ENCODE measurements at places on chromosomes 12 and 14.

DNA sequence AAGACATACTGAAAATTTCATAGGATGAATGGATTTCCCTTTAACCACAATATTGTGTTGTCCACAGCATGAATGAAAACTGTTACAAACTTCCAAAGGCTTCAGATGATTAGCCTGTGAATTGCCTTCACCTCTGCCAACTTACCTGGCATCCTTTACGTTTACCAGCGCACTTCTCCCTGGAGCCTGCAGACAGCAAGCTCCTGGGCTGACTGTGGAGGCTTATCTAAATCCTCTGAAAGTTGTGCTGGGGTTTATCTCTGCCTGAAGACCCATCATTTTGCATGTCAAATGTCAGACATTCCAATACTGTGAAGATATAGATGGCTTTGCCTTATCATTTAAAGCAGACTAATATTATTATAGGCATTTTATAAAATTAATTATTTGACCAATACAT lies 403.0 kb downstream of the SYT1 start:
- DNase-seq, result no peak

- DNase-seq, result no peak
Observed at GRCh38 chr12:52837413-52837741, 3.3 kb upstream of the KRT79 start.

DNA sequence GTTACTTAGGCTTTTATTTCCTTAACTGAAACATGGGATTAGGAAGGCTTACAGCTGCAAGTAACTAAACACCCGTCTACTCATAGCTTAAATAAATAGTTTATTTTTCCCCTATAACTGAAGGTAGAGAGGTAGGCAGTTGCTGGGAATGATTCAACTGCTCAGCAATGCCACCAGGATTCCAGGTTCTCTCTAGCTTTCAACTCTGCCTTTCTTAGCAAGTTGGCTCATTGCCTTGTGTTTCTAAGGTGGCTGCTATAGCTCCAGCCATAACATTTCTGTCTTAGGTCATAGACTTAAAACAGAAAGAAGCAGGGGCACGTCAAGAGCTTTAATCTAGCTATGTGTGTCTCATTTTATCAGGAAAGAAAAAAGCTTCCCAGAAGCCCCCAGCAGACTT lies 103.7 kb upstream of the MDM1 start:
- no peak for DNase-seq

DNA sequence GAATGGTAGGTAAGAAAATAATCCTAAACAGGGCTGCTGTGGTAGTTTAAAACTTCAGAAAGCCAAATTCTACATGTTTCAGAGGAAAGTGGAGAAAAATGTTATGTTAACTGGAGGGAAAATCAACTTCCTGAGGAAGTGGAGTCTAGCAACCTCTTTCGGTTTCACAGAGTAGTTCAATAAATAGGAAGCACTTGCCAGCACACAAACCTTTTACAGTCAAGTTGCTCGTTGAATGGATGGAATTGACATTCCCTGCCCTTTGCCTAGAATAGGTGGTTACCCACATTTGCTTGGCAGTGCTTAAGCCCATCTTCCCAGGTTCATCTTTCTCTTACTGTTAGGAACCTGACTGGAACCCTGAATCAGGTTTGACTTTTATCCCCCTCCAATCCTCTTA lies 15.9 kb downstream of the ANKRD13A start:
- no peak for DNase-seq

- no peak for DNase-seq
Observed at GRCh38 chr12:69935651-69936100, 110.6 kb downstream of the MYRFL start.

Measured in T-helper 22 cell (primary cell).